GM23248 (cell line): ENCODE measurements at places on chromosomes 5 and 9.

- peak; percentile 59 for DNase-seq
These were observed 4.2 kb downstream of the BARX1 start for GRCh38 chr9:93950619-93951601.

- DNase-seq = peak; percentile 95
These were observed 42.8 kb downstream of the SHB start for GRCh38 chr9:38026021-38026809.

DNA sequence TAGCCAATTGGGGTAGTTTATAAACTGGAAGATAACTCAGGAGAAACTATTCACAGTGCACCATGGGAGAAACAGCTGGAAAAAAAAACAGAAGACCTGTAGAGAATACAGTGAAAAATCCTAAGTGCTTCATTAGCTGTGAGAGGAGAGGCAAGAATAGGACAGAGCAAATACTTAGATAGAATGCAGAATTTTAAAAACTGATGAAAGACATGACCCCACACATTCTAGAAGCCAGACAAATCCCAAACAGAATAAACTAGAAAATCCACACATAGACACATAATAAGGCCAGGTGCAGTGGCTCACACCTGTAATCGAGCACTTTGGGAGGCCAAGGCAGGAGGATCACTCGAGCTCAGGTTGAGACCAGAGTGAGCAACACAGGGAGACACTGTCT is 7.5 kb upstream of the FAM151B start:
- DNase-seq = no peak

GRCh38 chr5:26482810-26483375 is 555.5 kb downstream of the CDH9 start:
- DNase-seq = peak; percentile 30

- no peak for DNase-seq
These were observed 1.7 kb upstream of the ACSL6 start for GRCh38 chr5:132013006-132013689.

- no peak for DNase-seq
These were observed 54.4 kb downstream of the MRPL36 start for GRCh38 chr5:1745123-1745795.

DNA sequence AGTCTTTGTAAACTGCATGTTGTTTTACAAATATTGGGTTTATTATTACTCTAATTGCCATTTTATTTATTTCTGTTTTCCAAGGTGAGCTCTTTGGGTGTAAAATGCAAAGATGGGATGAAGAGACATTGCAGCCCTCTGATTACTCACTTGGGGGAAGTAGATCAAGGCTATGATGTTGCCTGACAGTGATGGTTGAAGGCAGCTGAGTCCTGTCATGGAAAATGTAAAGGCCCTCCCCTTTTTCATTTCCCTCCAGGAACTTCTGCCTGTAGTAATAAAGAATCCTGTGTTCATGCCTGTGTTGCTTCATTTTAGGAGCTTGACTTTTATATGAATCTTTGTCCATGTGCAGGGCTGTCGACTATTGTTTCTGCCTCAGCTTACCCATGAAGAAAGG is 605.4 kb upstream of the CLINT1 start:
- peak; percentile 31 for DNase-seq
